Suppressor macrophage treated with lipopolysaccharide for 4 hours (primary cell): ENCODE measurements at places on chromosomes 2 and 18.

DNA sequence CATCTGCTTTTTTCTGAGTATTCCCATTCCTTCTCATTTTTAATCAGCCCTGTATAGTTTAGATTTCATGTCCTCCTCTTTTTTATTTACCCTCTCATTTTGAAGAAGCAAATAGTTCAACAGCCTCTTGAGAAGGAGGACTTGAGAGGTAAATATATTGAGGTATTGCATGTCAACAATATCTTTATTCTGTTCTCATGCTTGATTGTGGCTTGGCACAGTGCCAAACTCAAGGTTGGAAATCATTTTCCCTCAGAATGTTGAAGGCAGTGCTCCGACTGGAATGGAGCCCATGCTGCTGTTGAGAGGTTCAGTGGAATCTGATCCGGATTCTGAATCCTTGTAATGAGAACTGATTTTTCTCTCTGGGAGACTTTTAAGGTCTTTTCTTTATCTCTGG is 31.0 kb upstream of the GALNT3 start:
- no peak for DNase-seq

DNA sequence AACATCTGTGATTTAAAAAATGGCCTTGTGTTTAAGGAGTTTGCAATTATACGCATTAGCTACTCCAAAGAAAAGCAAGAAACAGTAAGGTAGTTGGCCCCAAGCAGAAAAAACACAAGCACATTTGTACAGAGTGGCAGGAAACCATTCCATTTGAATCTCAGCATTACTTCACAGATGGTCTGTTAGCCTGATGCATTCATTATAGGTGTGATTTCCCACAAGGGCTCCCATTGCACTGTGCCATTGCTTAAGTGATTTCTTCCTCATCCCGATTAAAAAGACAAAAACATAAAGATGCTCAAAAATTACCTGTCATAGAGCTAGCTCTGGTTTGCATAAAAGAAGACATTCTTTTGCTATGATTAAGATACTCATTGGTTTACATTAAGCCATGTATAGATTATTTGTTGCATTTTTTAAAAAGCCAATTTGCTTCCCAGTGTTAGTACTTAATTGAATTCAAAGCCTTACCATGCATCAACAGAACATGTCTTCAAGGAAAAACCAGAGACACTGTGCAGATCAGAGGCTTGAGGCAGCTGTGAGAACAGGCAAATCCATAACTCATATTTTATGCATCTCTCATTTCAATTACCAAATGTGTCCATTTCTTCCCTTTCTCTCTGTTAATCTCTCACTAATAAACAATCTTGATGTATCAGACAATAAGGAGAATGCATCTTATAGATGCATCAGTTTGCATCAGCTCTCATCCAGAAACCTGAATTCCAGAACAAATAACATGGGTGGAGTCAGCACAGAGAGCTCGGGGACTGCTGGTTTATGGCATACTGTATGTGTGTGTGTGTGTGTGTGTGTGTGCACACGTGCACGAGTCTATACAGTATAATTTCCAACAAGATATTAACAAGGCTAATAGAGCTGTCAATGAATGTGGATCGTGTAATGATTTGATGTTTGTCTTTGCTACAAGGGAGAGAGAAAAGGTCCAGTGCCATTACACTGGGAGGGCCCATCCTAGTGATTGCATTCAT is 558.6 kb upstream of the HS6ST1 start:
- DNase-seq: no peak

DNA sequence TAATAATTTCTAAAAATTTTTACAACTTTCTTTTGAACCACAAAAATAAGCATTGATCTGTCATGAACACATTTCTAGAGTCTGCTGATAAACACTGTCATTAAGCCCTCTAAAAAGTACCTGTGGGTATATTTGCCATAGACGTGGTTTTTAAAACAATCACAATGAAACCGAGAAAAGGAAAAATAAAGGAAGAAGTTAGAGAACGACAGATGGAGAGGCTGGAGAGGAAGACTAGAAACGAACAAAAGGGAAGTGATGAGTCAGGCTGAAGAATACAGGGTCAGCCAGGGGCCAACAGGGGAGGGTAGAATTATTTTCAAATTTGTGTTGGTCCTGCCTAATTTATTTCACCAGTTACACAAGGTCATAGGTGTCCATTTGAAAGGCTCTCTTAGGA is 62.0 kb downstream of the MYL12B start:
- peak; percentile 50 for DNase-seq

DNA sequence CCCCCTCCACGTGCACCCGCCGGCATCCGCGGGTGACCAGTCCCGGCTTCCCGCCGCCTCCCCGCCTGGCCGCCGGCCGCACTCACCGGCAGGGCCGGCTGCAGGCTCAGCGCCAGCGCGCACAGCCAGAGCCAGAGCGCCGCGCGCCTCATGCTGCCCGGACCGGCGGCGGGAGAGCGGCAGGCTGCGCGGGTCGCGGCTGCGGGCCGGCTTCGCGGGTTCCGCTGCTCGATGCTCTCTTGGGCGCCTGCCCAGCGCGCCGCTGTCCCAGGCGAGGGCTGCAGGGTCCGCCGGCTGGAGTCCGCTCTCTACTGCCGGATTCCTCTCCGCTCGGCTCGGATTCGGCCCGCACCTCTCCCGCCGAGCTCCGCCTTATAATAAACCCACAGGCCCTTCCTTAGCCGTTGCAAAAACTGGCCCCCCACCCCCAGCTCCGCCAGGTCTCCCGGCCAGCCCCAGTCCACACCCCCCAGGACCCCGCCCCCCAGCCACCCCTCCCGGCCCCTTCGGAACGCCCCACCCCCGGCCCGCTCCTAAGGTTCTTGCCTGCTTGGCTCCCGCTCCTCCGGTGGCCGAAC is at the start of gene SDC1:
Gene SDC1 (minus strand): TSS at position 415 of the 578 bp plus-strand sequence. CDS start 263 bp downstream, at position 152.
- peak; percentile 27 for DNase-seq

GRCh38 chr2:113046465-113046864 is 6.2 kb downstream of the IL36B start:
- DNase-seq: no peak

- no peak for DNase-seq
Observed at GRCh38 chr18:43081396-43081795, 34.1 kb downstream of the RIT2 start.

DNA sequence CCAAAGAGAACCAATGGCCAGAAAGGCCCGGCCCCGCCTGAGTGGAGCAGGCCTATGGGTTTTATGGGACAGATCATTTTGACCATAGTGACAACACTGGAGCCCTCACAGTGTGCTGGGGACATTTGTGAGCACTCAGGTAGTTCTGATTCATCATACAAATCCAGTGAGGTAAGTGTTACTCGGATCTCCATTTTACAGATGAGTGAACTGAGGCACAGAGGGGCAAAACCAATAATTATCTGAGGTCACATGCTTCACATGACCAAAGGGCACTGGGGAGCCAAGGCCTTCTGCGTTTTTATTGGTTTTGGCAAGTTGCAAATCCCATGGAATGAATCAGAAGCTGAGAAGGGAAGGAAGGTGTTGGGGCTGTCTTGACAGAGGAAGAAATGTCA is 111.5 kb upstream of the MGAT5 start:
- no peak for DNase-seq

GRCh38 chr2:178915423-178916173 is 108.4 kb upstream of the TTN start:
- DNase-seq: no peak

GRCh38 chr18:50338122-50338521 is 36.7 kb upstream of the SKA1 start:
- DNase-seq: no peak

DNA sequence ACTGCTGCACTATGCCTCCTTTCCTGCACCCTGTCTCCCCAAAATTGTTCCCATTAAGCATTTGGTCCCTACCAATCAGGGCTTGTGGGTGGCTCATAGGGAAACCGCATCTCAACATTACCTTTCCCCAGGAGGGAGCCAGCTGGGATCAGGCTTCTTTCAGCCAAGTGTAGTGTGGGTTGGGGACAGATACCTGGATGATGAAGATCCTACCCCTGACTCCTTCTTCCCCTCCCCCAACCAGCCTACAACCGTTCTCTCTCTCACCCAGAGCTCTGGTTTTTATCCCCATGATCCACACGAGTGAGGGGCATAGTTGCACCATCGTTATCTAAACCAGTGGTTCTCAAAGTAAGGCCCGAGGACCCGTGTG is 40.0 kb downstream of the ACOXL start:
- DNase-seq: no peak
